Activated T-helper 2 cell treated with anti-CD3 and anti-CD28 coated beads, Interferon-gamma antibody, Interleukin-2, Interleukin-4, amounts not matched to agents 10 μg/mL and 5 μg/mL and 100 μg/mL, durations not matched to agents 14 hours and 24 hours and 36 hours (primary cell): ENCODE measurements at places on chromosomes 13 and 19. TPM values are rescaled to one million over a fixed set of nuclear protein-coding genes. Genes with fewer than 3 reads are reported as not detected.

Gene EBI3
- total RNA-seq, result 47.0 and 55.4 TPM in 2 replicates

Gene GJB2
- 2.3 and 2.7 TPM in 2 replicates for total RNA-seq

Gene GJA3
- 0.05 and 0.07 TPM in 2 replicates for total RNA-seq

Gene ZNF439
- 4.3 and 5.1 TPM in 2 replicates for total RNA-seq

Gene FLT3LG
- 49.3 and 57.9 TPM in 2 replicates for total RNA-seq

Gene NLRP11
- not detected in 2 replicates for total RNA-seq

Gene YJU2
- total RNA-seq, result 29.7 and 30.8 TPM in 2 replicates

Gene PLIN4
- total RNA-seq, result 0.05 and 0.09 TPM in 2 replicates

Gene CLIP3
- 1.9 and 2.4 TPM in 2 replicates for total RNA-seq

Gene FBXO27
- 0.57 and 0.84 TPM in 2 replicates for total RNA-seq

Gene FREM2
- total RNA-seq, result 0.37 and 0.39 TPM in 2 replicates

Gene CTXN1
- 0.50 and 0.53 TPM in 2 replicates for total RNA-seq

Gene RRAS
- 4.9 and 6.2 TPM in 2 replicates for total RNA-seq

Gene CEACAM20
- total RNA-seq, result not detected in 2 replicates

Gene F10
- not detected in 2 replicates for total RNA-seq

Gene LCP1
- 738 and 741 TPM in 2 replicates for total RNA-seq

Gene NANOS3
- 1.6 and 1.8 TPM in 2 replicates for total RNA-seq

Gene OSCAR
- 0.23 and 0.39 TPM in 2 replicates for total RNA-seq

Gene JAK3
- 212 and 221 TPM in 2 replicates for total RNA-seq

Gene TMEM38A
- 0.64 and 0.96 TPM in 2 replicates for total RNA-seq

Gene RFPL4AL1
- total RNA-seq, result not detected in 2 replicates

Gene NCR1
- total RNA-seq, result not detected in 2 replicates

Gene FFAR1
- 0.09 and 0.21 TPM in 2 replicates for total RNA-seq
